ENCODE measurements at places on chromosomes 6 and 20. TPM values are rescaled to one million over a fixed set of nuclear protein-coding genes. Genes with fewer than 3 reads are reported as not detected.

The GABRR2 gene
- 0.15 TPM for total RNA-seq

The COL21A1 gene
- total RNA-seq, result 4.6 TPM

The CGAS gene
- 6.5 TPM for total RNA-seq

The ULBP1 gene
- total RNA-seq, result 0.44 TPM

The SLPI gene
- not detected for total RNA-seq

The CST2 gene
- not detected for total RNA-seq

The PAK5 gene
- total RNA-seq, result under 0.01 TPM

The NRSN1 gene
- not detected for total RNA-seq

The RXRB gene
- 36.4 TPM for total RNA-seq

The VIP gene
- total RNA-seq, result not detected

The FIG4 gene
- 27.8 TPM for total RNA-seq

The MYT1 gene
- total RNA-seq, result under 0.01 TPM

Data from smooth muscle cell of trachea (primary cell).